ENCODE measurements at places on chromosomes 3 and 15.

DNA sequence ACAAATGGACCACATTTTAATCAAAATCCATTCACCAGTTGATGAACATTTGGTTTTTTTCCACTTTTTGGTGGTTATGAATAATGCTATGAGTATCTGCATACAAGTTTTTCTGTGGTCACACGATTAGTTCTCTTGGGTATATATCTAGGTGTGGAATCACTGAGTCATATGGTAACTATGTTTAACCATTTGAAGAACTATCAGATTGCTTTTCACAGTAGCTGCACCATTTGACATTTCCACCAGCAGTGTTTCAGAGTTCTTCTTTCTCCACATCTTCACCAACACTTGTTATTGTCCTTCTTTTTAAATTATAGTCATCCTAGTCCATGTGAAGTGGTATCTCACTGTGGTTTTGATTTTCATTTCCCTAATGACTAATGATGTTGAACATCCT, 33.3 kb upstream of the ATG7 start:
- peak; percentile 90 for DNase-seq

DNA sequence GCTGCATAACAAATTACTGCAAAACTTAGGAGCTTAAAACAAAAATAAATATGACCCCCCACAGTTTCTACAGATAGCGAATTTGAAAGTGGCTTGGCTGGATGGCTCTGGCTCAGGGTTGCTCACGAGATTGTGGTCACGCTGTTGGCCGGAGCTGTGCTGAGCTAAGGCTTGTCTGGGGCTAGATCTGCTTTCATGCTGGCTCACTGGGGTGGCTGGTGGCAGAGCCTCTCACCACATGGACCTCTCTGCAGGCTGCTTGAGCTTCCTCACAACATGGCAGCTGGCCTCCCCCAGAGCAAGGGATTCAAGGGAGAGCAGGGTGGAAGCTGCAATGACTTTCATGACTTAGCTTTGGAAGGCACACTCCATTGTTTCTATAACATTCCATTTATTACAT, 354.1 kb downstream of the SHQ1 start:
- DNase-seq, result no peak

DNA sequence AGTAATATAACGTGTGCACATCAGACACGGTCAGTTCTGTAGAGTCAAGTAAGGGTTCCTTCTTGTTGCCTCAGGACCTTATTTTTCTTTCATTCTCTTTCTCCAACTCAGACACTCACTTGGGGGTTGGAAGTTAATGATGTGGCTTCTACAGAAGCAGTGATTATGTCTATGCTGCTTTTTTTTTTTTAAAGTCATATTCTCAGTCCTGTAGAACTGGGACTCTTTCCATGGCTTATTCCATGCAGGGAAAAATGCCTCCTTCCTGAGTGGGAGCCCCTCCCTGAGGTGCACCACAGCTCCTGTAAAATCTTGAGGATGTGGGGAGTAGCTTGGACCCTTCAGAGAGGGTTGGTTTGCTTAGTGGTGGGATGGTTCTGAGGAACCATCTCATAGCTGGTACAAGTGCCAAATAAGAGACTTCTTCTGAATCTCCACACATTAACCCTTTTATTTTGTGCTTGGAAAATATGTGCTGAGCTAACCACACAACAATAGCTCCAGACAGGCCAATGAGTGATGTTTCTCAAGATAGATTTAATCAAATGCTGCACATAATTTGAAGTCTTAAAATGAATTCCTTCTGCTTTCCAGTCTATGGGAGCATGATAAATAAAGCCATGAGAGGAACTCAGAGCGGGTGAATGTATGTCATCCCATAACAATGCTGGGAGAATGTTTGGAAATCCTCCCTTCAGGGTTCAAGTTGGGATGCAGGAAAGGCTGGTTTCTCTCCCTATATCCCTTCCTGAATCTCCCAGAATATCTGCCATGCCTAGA, 23.3 kb upstream of the FSTL1 start:
- peak; percentile 76 for DNase-seq

DNA sequence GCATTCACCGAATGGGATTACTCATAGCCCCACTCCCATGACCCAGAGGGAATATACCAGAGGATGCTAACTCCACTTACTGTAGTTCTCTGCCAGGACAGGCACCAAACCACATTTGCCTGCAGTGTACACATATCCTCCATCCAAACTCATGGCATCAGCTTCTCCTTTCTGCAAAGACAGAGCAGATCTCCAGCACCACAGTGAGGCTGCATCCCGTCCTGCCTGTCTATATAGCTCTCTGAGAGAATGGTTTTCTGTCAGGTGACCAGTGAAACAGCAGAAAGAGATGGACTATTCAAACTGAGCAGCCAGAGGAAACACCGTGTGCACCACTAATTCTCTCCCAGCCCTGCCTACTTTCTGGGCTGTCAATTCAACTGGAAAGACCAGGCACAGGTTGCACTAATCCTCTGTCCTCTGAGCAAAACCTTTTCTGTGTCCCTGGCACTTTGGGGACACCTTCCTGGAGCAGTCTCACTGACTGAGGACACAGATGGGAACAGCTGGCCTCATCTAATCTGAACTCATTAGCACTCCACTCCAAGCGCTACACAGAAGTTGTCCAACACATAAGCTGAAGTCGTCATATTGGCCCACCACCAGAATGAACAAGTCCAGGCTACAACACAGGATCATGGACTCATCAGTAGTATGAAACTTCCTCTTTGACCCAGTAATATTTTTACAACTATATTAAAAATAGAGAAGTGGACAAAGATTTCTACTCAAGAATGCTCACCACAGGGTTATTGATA, 17.3 kb downstream of the LTF start:
- DNase-seq, result no peak

GRCh38 chr15:73857193-73857920, 16.0 kb upstream of the TBC1D21 start:
- no peak for DNase-seq

DNA sequence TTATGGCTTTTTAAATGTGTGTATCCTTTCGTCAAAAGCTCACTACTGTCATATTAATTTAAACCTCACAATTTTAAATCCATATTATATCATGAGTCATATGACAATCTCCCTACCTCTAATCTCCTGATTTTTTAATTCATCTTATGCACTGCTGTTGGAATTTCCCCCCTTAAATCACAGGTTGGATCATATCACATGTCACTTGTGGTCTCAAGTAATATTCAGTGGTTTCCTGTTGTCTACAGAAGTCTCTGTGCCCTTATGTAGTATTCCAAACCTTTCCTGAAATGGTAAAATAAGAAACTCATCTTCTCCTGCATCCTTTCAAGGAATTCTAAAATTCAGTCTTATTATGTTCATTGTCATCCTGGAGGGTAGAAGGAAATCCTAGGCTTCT, 116.0 kb upstream of the CBLB start:
- DNase-seq, result peak; percentile 52

- no peak for DNase-seq
These were observed 120.5 kb downstream of the AQP9 start for GRCh38 chr15:58258501-58259292.

GRCh38 chr3:16813336-16813735, 71.4 kb upstream of the PLCL2 start:
- no peak for DNase-seq

GRCh38 chr15:32683906-32684584, 33.8 kb upstream of the GREM1 start:
- DNase-seq, result peak; percentile 88

- DNase-seq, result no peak
These were observed 54.4 kb downstream of the MYZAP start for GRCh38 chr15:57646087-57646486.

Data from fibroblast of skin of left quadriceps (primary cell).